ENCODE measurements at places on chromosomes 3 and 15.

DNA sequence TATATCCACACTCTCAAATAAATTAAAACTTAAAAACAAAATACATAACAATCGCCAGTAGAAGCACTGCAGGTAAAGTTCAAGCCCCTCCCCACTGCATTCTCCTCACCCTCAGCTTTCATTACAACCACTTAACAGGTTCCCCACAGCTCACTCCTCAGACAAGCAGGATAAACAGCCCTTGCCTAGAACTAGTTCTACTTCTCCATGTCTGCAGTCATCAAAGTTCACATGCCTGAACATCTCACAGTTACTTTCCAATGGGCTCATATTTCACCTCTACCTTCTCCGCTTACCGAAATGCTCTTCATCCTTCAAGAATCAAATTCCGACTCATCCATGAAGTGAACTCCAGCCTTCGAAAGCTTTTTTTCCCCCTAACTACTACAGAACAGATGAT is 4.1 kb downstream of the YEATS2 start:
- no peaks in the 10 kb centered on the region for H3K27me3 ChIP-seq
- no peak for DNase-seq
- no peaks in the 10 kb centered on the region for H3K36me3 ChIP-seq
- no peak overlapping the region for H3K27ac ChIP-seq

DNA sequence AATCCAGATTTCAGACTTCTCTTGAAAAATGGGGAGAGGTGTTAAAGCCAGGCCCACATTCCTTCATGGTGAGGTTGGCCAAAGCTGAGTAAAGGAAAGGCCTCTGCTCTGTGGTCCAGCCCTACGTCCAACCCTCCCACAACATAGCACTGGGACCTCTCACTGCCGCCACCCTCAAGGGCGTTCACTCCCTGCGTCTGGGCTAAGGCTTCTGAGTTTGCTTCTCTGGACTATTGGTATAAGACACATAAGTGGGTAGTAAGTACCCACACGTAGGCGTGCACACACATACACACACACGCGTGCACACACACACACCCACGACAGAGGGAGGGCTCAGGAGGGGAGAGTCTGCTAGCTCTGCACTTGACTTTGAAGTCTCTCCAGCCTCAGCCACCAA is 80.2 kb upstream of the PXYLP1 start:
- no peaks in the 10 kb centered on the region for H3K4me1 ChIP-seq
- H3K4me3 ChIP-seq: no peak overlapping the region
- no peaks in the 10 kb centered on the region for H3K27me3 ChIP-seq
- H3K27ac ChIP-seq: no peak overlapping the region
- no peak for DNase-seq

DNA sequence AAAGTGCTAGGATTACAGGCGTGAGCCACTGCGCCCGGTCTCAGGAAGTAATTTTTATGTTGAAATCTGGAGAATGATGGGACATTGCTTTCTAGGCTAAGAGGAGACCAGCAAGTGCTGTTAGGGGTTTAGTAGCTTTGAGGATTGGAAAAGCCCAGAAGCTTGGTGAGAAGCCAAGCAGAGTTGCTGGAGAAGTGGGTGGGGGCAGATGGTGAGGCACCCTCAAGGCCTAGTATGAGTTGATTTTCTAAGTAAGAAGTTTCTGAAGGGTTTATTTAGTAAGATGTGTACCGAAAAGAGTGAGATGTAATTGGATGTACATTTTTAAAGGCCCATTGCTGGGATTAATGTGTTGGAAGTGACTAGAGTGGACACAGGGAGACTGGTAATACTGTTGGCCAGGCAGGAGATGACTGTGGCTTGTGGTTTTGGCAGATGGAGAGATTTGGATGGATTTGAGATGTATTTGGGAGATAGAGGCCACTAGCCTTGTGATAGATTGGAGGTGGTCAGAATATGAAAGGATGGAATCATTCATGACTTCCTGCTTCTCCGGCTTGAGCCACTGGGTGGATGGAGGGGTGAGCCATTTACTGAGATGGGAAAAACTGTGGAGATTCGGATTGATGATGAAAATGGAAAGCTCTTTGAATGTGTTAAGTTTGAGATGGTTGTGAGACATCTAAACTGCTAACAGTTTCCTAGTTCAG is 2.3 kb downstream of the LRRC28 start:
- H3K4me1 ChIP-seq: peaks cover 26% of the 10 kb centered on the region
- no peaks in the 10 kb centered on the region for H3K36me3 ChIP-seq
- H3K27me3 ChIP-seq: no peaks in the 10 kb centered on the region
- H3K4me3 ChIP-seq: no peak overlapping the region
- DNase-seq: no peak

GRCh38 chr3:186596568-186597287 is 16.1 kb upstream of the AHSG start:
- H3K27ac ChIP-seq: no peak overlapping the region
- H3K27me3 ChIP-seq: no peaks in the 10 kb centered on the region
- no peaks in the 10 kb centered on the region for H3K36me3 ChIP-seq
- DNase-seq: no peak
- no peaks in the 10 kb centered on the region for H3K4me1 ChIP-seq

DNA sequence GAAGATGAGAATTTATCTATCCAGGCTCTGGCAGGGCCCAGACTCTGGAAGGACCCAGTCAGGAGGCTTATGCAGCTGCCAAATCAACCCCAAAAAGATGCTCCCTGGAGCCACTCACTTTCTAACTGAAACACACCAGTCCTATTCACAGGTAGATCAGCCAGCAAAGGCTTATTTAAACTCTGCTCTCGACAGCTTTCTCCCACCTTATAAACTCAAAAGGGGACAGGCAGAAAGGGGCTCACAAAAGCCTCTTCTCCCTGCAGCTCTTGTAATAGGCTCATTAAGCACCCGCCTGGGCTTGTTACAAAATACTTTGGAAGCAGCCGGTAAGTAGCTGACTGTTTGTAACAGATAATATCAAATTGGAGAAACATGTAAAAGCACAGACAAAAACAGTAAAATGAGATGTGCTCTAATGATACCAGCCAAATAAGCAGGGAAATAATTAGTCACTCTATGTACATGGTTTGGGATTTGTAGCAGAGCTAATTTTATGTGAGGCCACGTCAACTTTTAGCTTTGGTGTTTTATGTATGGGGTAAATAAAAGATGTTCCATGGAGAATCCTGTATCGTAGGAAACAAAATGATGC is 213.8 kb downstream of the NR2F2 start:
- no peaks in the 10 kb centered on the region for H3K27me3 ChIP-seq
- no peak overlapping the region for H3K27ac ChIP-seq
- H3K36me3 ChIP-seq: no peaks in the 10 kb centered on the region
- no peak overlapping the region for H3K4me3 ChIP-seq
- no peaks in the 10 kb centered on the region for H3K4me1 ChIP-seq

DNA sequence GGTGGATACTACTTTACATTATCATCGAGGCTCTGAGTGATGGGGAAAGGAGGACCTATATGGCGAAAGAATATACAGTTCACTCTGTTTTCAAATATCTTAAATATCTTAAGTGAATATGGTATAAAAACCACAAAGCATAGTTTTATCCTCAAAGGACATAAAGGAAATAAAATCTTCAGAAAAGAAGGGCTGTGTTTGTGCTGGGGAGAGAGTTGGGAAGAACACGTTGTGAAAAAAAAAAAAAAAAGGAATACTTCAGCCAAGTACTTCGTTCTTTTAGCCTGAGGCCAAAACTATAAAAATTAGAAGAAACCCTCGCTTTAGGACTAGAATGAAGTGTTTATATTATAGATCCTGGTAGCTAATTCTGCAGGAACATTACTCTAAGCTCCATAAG is 10.2 kb upstream of the TMEM212 start:
- DNase-seq: no peak
- no peaks in the 10 kb centered on the region for H3K27me3 ChIP-seq
- H3K4me1 ChIP-seq: no peaks in the 10 kb centered on the region
- no peak overlapping the region for H3K27ac ChIP-seq
- H3K4me3 ChIP-seq: no peak overlapping the region
- no peaks in the 10 kb centered on the region for H3K36me3 ChIP-seq

DNA sequence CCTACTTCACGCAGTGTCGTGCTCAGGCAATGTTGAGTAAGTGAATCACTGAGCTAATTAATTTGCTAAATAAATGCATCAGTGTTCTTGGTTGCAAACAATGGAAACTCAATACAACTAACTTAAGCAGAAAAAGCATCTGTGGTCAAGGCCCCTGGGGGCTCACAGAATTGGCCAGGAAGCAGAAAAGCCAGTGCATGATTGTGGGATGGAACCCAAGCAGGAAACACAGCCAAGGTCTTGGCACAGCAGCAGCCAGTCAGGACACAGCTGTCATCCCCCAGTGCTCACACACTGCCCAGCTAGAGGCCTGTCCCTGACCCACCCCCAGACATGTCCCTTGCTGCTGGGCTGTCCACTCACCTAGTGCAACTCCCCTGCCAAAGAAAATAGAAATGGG is 85.9 kb downstream of the AQP9 start:
- H3K4me1 ChIP-seq: peaks cover 18% of the 10 kb centered on the region
- no peak overlapping the region for H3K27ac ChIP-seq
- H3K4me3 ChIP-seq: no peak overlapping the region
- no peaks in the 10 kb centered on the region for H3K27me3 ChIP-seq
- no peaks in the 10 kb centered on the region for H3K36me3 ChIP-seq

- H3K4me3 ChIP-seq: no peak overlapping the region
- peak overlapping the region; percentile 71 for H3K27ac ChIP-seq
- H3K36me3 ChIP-seq: no peaks in the 10 kb centered on the region
- H3K4me1 ChIP-seq: peaks cover 49% of the 10 kb centered on the region
- DNase-seq: no peak
Measured at GRCh38 chr3:123344175-123344906, 104.5 kb downstream of the ADCY5 start.

DNA sequence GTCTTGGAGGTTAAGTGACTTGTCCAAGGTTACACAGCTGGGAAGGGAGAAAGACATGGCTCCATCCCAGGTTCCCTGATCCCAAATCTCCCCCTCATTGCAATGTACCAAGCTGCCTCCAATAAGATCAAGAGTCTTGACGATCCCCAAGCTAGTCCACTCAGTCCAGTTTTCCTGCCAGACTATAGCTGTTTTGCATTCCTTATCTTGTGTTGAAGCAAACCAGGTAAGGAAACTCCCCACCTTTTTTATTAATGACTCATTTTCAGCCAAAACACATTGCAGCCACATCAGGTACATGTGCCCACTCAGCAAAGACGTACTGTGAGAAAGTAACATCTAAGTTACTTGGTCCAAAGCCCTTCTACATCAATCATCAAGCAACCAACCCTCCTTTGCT is 41.9 kb downstream of the LIPC start:
- peaks cover 6% of the 10 kb centered on the region for H3K4me1 ChIP-seq
- no peak overlapping the region for H3K4me3 ChIP-seq
- DNase-seq: no peak

DNA sequence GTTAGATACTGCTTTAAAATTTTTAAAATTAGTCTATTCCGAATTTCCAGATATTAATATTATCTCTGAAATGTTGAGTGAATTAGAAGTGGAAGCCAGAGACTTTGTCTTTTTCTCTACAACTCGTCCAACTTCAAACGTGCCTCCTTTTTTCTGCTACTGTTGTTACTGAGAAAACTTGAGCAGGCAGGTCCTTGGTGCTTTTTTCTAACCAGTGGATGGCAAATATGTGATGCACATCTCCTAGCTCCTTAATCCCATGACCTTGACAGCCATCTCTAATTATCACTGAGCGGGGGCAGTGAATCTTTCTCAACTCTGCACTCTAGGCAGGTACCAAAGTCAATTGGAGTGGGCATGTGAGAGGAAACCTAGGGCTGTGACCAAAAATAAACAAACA is 50.7 kb downstream of the FNDC3B start:
- no peak overlapping the region for H3K27ac ChIP-seq
- peaks cover 10% of the 10 kb centered on the region for H3K4me1 ChIP-seq
- no peak overlapping the region for H3K4me3 ChIP-seq
- no peak for DNase-seq

DNA sequence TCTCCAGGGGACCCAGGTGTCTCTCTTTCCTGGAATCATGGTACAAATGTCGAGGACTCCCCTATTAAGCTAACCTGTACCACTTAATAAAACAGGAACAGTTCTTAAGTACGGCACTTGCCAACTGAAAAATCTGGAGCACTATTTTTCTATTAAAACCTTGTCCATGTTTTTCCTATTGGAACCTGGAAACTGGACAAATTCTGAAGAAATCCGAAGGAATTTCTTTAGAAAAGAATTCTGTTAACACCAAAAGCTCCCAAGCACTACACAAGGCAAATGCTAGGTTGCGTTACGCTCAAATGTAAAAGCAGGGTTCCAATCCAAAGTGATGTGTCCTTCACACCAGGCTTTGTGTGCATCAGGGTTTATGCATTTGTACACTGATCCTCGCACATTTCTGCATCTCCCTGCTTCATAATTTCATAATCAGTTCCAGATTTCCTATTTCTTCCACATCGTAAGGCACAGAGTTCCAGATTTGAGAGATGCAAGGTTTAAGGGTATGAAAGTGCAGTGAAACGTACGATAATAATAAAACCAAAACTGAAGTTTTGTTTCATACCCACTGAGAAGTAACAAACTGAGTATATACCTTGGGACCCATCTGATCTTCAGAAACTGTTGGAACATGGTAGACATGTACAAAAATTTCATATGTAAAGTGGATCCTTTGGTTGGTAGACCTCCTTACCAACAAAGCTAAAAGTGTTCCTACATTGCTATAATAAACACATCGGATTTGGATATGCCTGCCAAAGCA is 132.1 kb upstream of the WNT5A start:
- H3K27ac ChIP-seq: no peak overlapping the region
- H3K4me3 ChIP-seq: no peak overlapping the region
- H3K36me3 ChIP-seq: no peaks in the 10 kb centered on the region
- no peaks in the 10 kb centered on the region for H3K4me1 ChIP-seq
- H3K27me3 ChIP-seq: no peaks in the 10 kb centered on the region

DNA sequence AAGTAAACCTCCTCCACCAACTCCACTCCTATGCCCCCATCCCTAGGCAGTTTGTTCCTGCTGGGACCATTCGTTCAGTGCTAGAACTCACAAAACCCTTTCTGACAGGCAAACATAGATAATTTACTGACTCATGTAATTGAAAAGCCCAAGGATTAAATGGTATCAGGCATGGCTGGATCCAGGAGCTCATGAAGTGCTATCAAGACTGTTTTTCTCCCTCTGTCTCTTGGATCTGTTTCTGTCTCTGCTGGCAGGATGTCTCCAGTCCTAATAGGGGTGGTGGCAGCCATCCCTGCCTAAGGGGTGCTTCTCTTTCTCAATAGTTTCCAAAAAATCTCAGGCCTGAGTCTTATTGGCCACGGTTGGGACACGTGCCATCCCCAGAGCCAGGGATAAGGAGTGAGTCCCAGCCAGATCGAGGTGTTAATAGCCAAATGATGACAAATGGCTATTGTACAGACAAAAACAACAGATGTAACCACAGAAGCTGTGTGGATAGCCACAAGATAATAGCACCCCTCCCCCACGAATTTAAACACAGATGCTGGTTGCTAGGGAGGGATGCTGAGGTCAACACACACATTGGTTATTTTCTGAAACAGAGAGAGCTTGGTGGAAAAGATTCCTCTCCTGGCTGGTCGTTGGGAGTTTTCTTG is 168.6 kb downstream of the SHQ1 start:
- DNase-seq: no peak
- H3K27ac ChIP-seq: no peak overlapping the region
- no peaks in the 10 kb centered on the region for H3K36me3 ChIP-seq
- no peaks in the 10 kb centered on the region for H3K4me1 ChIP-seq
- H3K4me3 ChIP-seq: no peak overlapping the region
- no peaks in the 10 kb centered on the region for H3K27me3 ChIP-seq

All from tibial artery (tissue), 4 donors.